Esophagus squamous epithelium (tissue), 5 donors: ENCODE measurements at places on chromosomes 13 and 19.

- DNase-seq: no peak
Observed at GRCh38 chr13:43159026-43159461, 135.7 kb downstream of the DNAJC15 start.

- DNase-seq: no peak
Observed at GRCh38 chr13:24175847-24176246, 15.3 kb downstream of the SPATA13 start.

- DNase-seq: no peak
Observed at GRCh38 chr19:30070968-30071632, 129.1 kb downstream of the URI1 start.

DNA sequence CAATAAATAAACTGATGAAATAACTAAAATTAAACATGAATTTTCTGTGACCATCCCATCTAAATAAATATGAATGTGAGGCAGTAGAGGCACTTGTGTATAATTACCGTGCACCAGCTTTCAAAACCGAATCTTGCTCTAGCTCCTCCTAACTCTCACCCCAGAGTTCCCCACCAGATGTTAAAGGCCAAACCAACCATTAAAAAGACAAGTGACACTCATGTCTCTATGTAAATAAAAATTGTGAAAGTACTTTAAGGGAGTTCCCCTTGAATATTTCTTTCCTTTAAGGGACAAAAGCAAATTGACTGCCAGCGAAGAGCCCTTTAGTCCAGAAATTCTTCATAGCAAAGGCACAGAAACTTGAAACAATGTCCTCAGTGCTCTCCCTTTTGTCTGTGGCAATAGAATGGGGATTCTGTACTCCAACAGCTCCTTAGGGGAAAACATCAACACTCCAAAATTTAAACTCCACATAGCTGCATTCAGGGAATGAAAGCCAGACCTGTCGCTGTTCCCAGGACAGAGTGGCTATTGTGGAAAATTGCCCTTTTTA, 101.7 kb upstream of the SOX21 start:
- no peak for DNase-seq

DNA sequence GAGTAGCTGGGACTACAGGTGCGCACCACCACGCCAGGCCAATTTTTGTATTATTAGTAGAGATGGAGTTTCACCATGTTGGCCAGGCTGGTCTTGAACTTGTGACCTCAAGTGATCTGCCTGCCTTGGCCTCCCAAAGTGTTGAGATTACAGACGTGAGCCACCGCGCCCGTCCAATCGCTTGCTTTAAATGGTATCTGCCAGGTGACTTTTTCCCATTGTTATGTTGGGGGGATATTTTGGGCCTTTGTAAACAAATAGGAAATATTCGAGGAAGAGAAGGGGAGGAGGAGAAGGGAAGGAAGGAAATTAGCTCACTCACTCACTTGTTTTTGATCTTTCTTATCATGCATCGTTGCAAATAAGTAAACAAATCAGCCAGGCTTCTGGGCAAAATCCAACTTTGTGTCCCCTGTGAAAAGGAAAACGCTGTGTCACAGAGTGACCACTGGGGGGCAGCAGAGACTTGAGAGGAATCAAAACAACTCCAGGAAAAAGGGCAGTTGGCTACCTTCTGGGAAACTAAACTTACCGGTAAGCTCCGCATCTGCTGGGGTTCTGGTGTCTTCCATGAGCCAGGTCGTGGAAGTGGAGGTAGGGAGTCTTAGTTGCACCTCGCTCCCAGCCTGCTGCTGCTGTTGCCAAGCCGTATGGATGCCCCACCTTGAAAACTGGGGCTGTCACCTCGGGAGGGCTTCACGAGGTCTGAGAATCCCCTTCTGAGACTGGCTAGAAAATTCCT, 9.3 kb upstream of the RANBP3 start:
- no peak for DNase-seq

GRCh38 chr19:41144403-41144802, 30.2 kb downstream of the CYP2F1 start:
- DNase-seq: peak; percentile 15

GRCh38 chr19:35671818-35672217, 5.5 kb downstream of the UPK1A start:
- no peak for DNase-seq

DNA sequence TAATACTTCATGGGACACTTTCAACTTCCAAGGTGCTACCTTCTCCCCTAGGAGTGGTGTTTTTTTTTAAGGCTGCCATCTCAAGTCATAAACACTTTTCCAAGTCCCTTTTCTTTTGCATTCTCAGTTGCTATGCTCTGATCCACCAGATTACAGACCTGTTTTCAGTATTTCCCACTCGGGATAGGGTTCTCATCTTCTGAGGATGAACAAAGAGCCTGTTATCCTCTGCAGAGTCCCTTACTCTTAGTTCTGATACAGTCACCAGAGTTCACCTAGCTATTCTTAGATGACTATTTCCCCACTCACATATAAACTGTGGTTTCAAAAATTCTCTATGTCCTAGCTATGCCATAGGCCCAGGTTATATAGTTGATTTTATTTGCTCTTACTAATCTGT, 15.9 kb downstream of the ZDHHC20 start:
- no peak for DNase-seq

GRCh38 chr13:109655206-109655600, 131.2 kb downstream of the IRS2 start:
- no peak for DNase-seq

DNA sequence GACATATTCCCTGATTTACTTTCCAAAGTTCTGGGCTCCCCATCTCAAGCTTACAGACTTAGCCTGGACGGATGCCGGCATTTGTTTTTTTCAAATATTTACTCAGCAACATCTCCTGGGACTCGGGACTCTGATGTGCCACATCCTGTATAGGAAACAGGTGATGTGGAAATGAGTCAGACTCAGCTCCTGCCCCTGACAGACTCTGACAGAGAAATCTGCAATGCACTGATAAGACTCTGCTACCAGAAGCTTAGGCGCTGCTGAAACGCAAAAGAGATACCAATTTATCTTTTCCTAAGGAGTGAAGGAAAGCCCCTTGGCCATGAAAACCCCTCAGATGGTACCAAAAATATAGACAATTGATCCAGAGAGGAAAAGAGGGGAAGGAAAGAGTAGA, 16.2 kb downstream of the LAIR2 start:
- DNase-seq: no peak

GRCh38 chr19:13128583-13128982, 10.5 kb downstream of the NACC1 start:
- DNase-seq: no peak

DNA sequence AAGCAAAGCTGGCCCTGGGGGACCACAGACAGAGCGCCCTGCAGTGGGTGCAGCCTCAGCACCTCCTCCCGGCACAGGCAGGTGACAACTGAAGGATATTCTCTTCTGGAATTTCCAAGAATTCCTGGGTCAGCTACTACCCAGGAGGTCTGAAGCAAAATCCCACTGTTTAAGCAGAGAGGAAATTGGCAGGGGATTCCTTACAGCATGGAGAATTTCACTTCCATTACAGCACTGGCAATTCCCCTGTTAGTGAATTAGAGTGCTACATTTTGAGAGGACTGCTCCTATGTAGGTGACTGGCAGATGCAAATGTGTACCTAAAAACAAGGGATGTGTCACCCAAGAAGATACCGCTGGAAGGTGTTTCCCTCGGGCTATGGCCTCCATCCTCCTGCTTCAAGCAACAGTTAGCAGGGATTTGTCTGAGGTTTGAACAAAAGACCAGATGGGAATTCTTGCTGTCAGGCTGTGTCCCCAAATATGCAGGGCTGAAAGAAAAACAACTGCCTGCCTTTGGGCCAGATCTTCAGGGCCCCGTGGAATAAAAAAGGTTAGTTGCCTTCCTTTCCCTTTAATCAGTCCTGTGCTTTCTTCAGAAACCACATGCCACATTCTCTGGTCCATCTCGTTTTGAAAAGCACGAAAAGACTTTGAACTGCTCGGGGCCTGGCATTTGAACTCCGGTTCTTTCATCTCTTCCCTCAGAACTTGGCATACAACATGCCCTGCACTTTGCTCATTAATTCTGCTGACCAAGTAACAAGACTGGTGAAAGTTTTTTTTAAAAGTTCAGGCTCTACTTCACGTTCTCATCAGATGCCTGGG, 296.4 kb downstream of the DNAJC15 start:
- DNase-seq: no peak

- DNase-seq: no peak
Observed at GRCh38 chr13:41821238-41821594, 139.7 kb downstream of the VWA8 start.

DNA sequence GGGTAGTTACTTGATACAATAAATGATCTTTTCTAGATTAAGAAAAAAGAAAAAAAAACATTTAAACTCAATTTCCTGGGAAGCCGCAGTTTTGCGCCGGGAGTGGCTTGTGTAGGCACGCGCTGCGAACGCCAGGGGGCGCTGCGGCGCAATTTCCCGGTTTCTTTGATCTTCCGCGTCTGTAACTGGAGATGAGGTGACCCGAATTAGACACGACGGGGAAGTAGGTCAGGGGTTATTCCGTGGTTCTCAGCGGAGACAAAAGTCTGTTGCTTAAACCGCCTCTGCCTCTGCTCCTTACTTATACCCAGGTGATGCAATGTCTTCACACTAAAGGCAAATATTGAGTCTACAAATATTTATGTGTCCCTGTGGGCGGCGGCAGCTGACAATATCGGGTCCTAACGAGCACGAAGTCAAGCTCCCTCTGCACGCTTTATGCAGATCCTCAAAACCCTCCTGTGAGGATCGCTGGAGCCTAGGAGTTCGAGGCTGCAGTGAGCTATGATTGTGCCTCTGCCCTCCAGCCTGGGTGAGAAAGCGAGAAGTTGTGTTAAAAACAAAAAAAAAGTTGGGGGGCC, 15.2 kb downstream of the STXBP2 start:
- DNase-seq: peak; percentile 24

DNA sequence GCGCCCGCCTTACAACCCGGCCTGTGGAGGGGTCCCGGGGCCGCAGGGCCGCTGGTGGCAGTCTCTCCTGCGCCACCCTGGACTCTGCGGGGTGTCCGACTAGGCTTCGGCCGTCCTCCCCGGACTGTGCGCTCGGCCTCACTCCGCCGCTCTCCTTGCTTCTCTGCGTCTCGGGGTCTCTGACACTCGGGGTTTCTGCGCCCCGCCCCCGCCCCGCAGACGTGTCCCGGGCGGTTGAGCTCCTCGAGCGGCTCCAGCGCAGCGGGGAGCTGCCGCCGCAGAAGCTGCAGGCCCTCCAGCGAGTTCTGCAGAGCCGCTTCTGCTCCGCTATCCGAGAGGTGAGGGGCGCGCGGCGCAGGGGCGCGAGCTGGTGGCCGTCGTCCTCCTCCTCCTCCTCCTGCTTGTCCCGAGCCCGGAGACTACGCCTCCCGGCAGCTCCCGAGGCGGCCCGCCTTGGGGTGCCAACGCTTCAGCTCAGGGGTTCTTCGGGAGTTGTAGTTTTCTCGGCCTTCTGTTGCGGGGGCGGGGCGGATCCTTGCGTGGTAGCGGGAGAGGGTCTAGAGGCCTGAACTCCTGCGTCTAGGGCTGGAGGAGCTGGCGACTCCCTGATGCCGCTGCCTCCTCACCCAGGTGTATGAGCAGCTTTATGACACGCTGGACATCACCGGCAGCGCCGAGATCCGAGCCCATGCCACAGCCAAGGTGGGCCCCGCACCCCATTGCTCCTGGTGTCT, 627 bp downstream of the LIN7B start:
- DNase-seq: no peak
